ENCODE measurements at places on chromosomes 16 and 17. TPM values are rescaled to one million over a fixed set of nuclear protein-coding genes. Genes with fewer than 3 reads are reported as not detected.
A peak's percentile ranks its signal among the peaks of the same experiment; 100 is the strongest.

The HIGD1B gene
- 6.3 TPM for polyA plus RNA-seq

The G6PC1 gene
- not detected for polyA plus RNA-seq

The OR4D1 gene
- 0.03 TPM for polyA plus RNA-seq

The SHBG gene
- polyA plus RNA-seq: 0.67 TPM

The HOXB7 gene
- polyA plus RNA-seq: 0.48 TPM

DNA sequence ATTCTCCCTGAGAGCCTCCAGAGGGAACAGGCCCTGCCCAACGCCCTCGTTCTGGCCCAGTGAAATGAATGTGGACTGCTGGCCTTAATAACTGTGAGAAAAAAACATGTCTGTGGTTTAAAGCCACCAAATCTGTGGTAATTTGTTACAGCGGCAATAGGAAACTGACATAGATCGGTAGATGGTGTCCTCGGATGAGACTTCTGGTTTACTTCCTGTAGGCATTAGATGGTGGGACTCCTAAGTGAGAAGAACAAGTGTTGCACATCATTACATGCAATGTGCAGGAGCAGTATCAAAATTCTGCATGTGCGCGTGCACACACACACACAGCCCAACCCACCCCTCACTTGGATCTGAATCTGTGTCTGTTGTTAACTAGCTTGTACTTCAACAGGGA, 42.0 kb downstream of the CDK5R1 start:
- DNase-seq: no peak

- no peak for DNase-seq
Observed at GRCh38 chr16:27671410-27671809, 121.5 kb downstream of the KATNIP start.

DNA sequence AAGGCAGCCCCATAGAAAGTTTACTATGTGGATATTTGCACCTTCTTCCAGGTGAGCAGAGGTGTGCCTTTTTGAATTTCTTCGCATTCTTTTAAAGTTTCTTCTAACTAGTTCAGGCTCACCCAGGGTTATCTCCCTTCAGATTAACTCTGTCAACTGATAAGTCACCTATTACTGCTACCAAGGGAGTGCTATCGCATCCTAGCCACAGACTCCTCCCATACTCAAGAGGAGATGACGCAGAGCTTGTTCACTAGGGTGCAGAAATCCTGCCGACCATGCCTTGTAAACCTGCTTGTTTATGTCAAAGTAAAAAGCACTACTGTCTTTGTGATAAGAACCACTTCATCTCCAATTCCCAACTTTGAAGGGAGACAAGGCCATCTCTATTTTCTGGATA, 390.1 kb downstream of the RBFOX1 start:
- no peak for DNase-seq

DNA sequence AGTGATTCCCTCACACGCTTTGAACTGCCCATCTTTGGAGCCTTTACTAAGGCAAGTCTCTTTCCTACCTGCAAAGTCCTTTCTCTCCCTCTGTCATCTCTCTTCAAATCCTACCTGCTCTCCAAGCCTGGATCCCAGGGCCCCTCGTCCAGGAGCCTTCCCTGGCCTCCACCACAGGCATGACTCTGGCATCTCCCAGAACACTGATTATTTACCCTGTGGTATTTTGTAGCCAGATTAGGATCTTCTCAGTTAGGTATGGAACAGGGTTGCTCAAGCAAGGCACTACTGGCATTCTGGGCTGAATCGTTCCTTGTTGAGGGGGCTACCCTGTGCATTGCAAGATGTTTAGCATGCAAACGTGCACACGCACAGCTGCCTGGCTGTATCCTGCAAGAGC, 31.9 kb upstream of the POLR3E start:
- no peak for DNase-seq

GRCh38 chr17:69733171-69734012, 318.9 kb downstream of the MAP2K6 start:
- DNase-seq: no peak

DNA sequence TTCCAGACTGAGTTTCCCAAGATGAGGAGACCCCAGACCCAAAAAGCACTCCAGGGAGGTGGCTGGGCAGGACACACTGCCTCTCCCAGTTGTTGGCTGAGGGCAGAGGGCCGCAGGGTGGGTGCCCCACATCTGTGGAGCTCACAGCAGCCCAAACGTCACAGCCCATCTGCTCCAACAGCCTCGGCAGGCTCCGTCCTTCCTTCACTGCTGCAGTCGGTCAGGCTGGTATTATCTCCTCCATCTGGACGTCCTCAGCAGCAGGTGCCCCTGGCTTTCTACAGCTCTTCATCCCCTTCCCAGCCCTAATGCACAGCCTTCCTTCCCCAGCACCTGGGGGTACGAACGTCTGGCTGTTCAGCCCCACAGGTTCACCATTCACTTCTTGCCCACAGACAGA, 55.2 kb downstream of the PRMT7 start:
- DNase-seq: no peak

GRCh38 chr17:75549246-75550138, 24.0 kb downstream of the LLGL2 start:
- no peak for DNase-seq

- DNase-seq: no peak
Observed at GRCh38 chr16:67672306-67672705, 5.7 kb downstream of the C16orf86 start.

- no peak for DNase-seq
Observed at GRCh38 chr17:31596382-31597323, 205.2 kb downstream of the RAB11FIP4 start.

GRCh38 chr16:72959301-72959996, 88.5 kb downstream of the ZFHX3 start:
- DNase-seq: no peak

DNA sequence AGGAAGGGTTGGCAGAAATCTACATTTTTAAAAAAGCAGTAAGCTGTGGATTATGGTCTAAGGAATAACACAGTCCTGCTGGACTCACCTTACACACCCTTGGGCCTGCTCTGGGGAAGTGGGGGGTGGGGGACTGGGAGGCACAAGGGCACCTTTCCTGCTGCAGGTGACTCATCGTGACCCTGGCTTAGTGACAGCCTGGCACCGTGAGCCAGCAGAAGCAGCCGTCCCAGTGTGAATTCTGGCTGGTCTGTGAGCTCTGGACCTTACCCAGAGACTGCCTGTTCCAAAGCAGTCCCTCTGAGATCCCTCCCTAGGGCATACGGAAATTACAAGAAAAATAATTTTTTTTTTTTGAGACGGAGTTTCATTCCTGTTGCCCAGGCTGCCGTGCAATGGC, 4.2 kb upstream of the CRK start:
- DNase-seq: no peak

DNA sequence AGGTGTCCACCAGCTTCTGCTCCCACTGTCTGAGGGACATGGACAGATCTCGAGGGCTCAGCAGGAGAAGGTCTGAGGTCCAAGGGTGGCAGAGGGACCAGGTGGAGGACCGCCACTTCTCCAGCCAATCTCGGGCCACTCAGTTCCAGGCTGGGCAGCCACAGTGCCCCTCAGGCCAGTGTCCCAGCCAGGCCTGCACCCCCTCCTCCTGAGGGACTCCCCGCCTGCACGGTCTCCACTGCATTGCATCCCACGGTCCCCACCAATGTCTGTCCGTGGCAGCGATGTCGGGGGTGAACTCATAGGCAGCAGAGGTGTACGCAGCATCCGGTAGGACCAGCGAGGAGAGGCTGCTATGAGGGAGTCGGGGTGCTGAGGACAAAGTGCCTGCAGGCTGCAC, 64.2 kb upstream of the DOC2B start:
- no peak for DNase-seq

- no peak for DNase-seq
Observed at GRCh38 chr16:56616608-56617211, 8.3 kb downstream of the MT2A start.

GRCh38 chr17:39144416-39144840, 7.0 kb downstream of the PLXDC1 start:
- peak; percentile 82 for DNase-seq

GRCh38 chr17:40910441-40910841, 25.4 kb upstream of the KRT20 start:
- DNase-seq: no peak

DNA sequence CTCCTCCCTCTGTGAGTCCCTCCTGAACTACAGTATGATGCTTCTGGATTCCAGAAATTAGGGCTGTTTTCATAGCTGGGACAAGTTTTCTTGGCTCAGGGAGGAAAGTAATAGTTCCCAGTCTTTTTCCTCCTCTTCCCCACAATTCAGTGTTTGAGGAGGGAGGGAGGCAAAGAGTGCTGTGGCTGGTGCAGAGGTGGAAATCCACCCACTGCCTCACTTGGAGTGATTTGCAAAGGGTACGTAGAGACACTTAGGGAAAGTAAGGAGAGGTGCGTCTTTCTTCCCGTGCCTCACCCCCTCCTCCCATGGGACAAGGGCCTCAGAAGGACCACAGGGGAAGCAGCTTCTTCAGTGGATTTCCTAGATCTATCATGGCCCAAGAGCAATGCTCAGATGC, 21.9 kb downstream of the SDK2 start:
- no peak for DNase-seq

- DNase-seq: no peak
Observed at GRCh38 chr16:48197294-48197693, 41.5 kb upstream of the ABCC12 start.

- DNase-seq: no peak
Observed at GRCh38 chr17:69523244-69523861, 108.9 kb downstream of the MAP2K6 start.

DNA sequence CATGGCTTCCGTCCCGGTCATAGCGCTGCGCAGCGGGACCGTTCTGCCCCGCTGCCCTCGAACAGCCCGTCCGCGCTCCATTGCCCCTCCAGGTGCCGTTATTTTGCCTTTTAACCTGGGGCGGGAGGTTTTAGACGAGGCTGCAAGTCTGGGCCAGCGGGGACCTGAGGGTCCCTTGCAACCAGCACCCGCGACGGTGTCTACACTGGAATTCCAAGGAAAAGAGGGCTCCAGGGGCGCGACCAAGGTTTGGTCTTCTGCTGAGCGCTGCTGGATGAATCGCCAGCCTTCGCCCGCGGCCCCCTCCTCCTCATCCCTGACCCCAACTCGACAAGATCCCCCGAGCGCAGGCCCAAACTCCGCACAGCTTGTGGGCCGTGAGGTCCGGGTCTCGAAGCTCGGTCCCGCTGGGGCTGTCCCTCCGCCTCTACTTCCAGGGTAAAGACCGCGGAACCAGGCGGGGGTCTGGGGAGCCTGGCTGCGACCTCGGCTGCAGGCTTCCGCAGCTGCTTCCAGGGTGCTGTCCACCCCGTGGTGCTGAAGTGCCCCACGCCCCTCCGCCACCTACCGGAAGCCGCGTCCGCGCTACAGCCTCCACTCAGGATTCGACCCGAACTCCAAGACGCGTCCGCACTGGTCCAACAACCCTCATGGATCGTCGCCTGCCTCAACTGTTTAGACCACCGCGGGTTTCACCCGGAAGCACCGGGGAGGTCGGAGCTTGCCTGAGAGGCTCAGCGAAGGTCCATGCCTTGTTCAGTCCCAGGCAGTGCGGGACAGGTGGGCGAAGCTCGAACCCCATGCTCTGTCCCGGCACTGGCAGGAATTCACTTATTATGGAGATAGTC, 10.1 kb upstream of the CA4 start:
- peak; percentile 51 for DNase-seq

- DNase-seq: no peak
Observed at GRCh38 chr17:55334881-55335540, 70.3 kb downstream of the HLF start.

DNA sequence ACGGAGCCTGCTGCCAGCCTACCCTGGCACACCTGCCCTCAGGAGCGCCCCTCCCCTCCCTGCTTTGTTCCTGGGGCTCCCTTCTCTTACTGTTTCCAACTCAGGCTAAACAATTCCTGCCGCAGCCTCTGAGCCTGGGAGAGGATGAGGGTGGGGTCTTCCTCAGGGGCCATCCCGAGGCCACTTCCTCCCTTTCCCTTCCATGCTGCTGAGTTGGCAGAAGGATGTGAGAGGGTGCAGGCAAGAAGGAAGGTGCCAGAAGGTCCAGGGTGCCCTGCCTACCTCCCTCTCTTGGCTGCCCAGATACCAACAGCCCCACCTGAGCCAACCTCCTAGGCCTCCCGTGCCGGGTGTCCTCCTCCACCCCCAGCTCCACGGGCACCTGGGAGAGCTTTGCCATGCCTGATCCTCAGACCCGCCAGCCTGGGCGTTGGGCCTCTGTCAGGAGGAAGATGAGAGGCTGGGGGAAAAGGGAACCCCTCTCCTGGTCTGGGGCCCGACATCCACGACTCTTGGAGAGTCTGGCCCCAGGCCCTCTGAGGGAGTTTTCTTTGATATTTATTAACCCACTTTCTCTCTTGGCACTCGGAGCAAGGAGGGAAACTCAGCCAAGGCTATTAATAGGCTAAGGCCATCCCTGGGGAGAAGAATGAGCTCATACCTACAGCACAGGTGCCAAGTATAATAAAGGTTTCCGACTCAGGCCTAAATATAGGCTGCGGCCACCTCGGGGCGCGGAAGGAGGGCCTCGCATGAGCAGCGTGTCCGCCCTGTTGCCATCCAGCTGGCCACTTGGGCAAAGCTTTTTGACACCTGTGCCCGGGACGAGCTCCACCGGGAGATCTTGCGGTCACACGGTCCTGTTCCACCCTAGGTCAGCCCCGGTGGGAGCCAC, 232.0 kb downstream of the ENGASE start:
- DNase-seq: no peak

DNA sequence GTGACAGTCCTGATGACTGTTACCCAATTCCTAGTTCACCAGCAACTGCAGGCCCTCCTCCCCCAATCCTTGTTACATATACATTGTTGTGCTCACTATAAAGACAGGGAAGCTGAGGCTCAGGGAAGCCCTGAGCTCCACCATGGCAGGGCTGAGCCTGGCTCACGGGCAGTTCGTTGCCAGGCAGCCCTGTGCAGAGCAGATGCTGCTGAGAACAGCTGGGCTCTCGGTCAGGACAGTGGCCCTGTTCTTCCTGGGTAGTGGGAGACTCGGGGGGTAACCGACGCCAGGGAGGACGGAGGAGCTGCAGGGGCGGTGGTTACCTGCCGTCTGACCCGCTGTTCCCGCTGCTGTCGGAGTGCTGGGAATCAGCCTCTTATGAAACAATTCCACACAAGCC, 80.9 kb upstream of the ZNF469 start:
- DNase-seq: no peak

- no peak for DNase-seq
Observed at GRCh38 chr17:27485716-27486495, 29.7 kb downstream of the KSR1 start.

GRCh38 chr16:11636172-11636721, 32.0 kb upstream of the SNN start:
- no peak for DNase-seq

GRCh38 chr17:55546481-55546880, 35.2 kb upstream of the SMIM36 start:
- DNase-seq: no peak

DNA sequence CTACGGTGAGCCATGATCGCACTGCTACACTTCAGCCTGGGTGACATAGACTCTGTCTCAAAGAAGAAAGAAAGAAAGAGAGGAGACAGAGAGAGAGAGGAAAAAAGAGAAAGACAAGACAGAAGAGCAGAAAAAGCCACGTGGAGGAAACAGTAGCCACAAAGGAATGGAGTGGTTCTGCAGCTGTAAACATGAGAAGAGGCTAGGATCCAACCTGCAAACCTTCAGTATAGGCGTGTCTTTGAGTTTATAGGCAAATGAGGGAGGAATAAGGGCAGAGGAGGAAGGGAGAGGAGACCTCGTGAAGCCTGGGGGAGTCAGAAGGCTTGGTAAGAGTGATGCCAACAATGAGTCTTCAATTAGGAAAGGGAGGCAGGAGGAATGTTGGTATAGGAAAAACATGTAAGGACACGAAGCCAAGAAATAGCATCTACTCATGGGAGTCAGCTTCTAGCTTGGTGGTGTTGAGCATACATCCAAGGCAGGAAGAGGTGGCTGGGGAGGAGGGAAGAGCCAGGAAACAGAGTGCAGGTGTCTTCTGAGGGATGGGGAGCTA, 3.9 kb downstream of the MED9 start:
- no peak for DNase-seq

GRCh38 chr17:8921147-8921546, 44.4 kb downstream of the PIK3R5 start:
- no peak for DNase-seq

All from ovary (tissue), 10 donors.